ENCODE measurements at places on chromosomes 2 and 18. TPM values are rescaled to one million over a fixed set of nuclear protein-coding genes. Genes with fewer than 3 reads are reported as not detected.

CD226 gene
- 0.49 TPM for total RNA-seq

DNAJC5G gene
- not detected for total RNA-seq

RSAD2 gene
- total RNA-seq = 6.3 TPM

E2F6 gene
- 20.5 TPM for total RNA-seq

NEURL3 gene
- 3.6 TPM for total RNA-seq

BARD1 gene
- 7.6 TPM for total RNA-seq

PLEKHH2 gene
- total RNA-seq = 59.2 TPM

CHRNG gene
- total RNA-seq = not detected

RAB17 gene
- not detected for total RNA-seq

PTPN2 gene
- total RNA-seq = 60.5 TPM

CKAP2L gene
- not detected for total RNA-seq

RUFY4 gene
- 2.4 TPM for total RNA-seq

KCTD1 gene
- total RNA-seq = 9.2 TPM

COBLL1 gene
- total RNA-seq = 108 TPM

SCN9A gene
- 11.4 TPM for total RNA-seq

CENPA gene
- 0.66 TPM for total RNA-seq

IL37 gene
- total RNA-seq = not detected

LYG2 gene
- not detected for total RNA-seq

WNT10A gene
- not detected for total RNA-seq

SKOR2 gene
- not detected for total RNA-seq

SOCS6 gene
- 18.2 TPM for total RNA-seq

FZD7 gene
- 3.8 TPM for total RNA-seq

AFF3 gene
- 2.5 TPM for total RNA-seq

ANKMY1 gene
- total RNA-seq = 30.5 TPM

HDLBP gene
- total RNA-seq = 434 TPM

ABCB11 gene
- total RNA-seq = 89.1 TPM

KCNJ3 gene
- total RNA-seq = not detected

NT5DC4 gene
- not detected for total RNA-seq

HTR2B gene
- 1.8 TPM for total RNA-seq

TACR1 gene
- 2.8 TPM for total RNA-seq

TMEM182 gene
- total RNA-seq = 2.0 TPM

TBR1 gene
- total RNA-seq = not detected

UGT1A3 gene
- not detected for total RNA-seq

IL1R2 gene
- total RNA-seq = 27.1 TPM

CLEC4F gene
- total RNA-seq = not detected

ABCG5 gene
- not detected for total RNA-seq

NUP35 gene
- 5.8 TPM for total RNA-seq

ERICH2 gene
- not detected for total RNA-seq

CCDC68 gene
- 11.9 TPM for total RNA-seq

CCDC102B gene
- total RNA-seq = 13.8 TPM

ALKAL2 gene
- total RNA-seq = 5.3 TPM

ZNF514 gene
- total RNA-seq = 17.2 TPM

MCEE gene
- total RNA-seq = 19.2 TPM

SETBP1 gene
- 27.3 TPM for total RNA-seq

NPAS2 gene
- total RNA-seq = 4.7 TPM

CFC1 gene
- not detected for total RNA-seq

NABP1 gene
- 84.9 TPM for total RNA-seq

PMAIP1 gene
- 1.4 TPM for total RNA-seq

RAMP1 gene
- total RNA-seq = not detected

ERFE gene
- total RNA-seq = not detected

RFX8 gene
- 2.0 TPM for total RNA-seq

MPP4 gene
- not detected for total RNA-seq

DNAH6 gene
- 0.49 TPM for total RNA-seq

ANKRD30B gene
- 0.22 TPM for total RNA-seq

Measured in subcutaneous adipose tissue (tissue), 4 donors.